ENCODE measurements at places on chromosomes 1 and 21.
A peak's percentile ranks its signal among the peaks of the same experiment; 100 is the strongest.

DNA sequence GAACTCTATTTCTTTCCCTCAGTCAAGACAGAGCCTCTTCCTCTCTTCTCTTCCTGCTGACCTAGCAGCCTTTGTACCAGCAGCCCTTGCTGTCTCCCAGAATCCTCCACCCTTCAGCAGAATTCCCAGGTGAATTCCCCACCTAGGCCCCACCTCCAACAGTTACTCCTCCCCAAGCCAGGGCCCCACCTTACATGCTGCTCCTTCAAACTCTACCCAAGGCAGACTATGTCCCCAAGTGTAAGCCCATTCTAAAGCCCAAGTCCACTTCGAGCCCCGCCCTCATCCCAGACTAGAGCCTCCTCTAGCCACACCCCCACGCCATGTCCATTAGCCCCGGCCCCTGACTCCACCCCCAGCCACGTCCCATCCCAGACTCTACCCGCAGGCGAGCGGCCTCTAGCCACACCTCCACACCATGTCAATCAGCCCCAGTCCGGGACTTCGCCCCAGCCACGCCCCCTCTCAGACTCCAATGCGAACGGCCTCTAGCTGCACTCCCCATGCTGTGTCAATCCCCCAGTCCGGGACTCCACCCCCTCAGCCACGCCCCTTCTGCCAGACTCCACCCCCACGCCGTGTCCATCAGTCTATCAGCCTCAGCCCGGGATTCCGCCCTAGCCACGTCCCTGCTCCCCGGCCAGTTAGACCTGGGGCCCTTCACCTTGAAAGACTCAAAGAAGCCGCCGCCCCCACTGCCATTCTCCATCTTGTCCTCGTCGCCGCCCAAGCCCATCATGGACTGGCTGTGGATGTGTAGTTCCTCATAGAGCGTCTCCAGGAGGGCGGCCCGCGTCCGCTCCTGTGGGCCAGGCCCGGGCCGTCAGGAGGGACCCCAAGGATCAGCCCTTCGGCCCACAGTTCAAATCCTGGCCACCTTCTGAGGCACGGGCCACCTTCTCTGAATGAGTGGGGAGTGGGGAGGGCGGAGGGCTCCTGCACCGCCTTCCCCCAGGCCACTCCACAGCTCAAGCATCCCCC lies 61.3 kb downstream of the RAP1GAP start:
- DNase-seq = peak; percentile 35

- no peak for DNase-seq
Observed at GRCh38 chr21:35010447-35010846, 38.7 kb downstream of the RUNX1 start.

- no peak for DNase-seq
Observed at GRCh38 chr1:209355415-209355814, 228.1 kb upstream of the CAMK1G start.

DNA sequence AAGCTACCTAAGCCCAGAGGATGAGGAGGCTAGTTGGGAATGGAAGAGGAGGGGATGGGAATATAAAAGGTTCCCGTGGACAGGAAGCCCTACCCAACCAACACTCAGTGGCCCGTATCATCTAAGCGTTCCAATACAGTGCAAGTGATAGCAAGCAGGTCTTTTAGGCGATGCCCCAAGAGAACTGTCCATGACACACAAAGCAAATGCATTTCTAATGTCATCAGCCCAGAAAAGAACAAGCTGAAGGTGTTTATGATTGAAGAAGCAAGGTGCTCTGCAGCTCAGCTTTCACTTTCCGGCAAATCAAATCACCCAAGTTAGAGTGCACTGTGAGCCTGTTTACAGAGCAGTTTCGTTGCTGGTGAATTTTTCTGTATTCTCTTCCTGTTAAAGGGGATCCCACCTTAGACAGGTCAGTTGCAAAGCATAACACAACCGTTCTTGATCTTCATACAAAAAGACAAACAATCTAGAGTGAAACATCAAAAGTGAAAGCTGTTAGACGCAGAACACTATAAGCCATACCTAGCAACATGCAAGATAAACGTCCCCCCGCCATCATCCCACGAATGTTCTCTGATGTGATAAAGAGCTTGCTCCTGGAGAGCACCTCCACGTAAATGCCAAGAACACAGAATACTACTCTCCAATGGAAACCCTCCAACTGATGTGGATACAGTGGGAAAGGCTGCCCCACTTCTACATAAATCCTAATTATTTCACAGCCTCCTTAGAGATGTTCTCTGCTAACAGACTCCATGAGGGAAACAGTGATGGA lies 54.0 kb downstream of the PGBD5 start:
- DNase-seq = no peak

GRCh38 chr1:53071915-53072314 lies 9.9 kb downstream of the PODN start:
- no peak for DNase-seq

DNA sequence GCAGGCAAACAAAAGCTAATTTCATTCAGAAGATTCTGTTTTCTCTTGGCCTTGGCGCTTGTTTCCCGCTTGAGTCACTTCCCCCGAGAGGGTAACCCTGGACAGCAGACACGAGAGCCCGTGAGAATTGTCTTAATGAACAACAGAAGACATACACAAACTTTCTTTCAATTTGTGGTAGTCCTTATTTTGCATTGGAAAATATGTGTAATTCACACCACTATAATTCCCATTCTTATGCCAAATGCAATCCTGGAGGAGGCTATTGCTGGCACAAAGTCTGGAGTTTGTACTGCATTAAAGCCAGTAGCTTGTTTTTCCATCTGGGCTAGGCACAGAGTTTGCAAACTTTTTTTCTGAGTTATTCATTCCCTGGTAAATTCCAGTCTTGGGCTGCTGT lies 109.8 kb upstream of the IVNS1ABP start:
- DNase-seq = no peak

DNA sequence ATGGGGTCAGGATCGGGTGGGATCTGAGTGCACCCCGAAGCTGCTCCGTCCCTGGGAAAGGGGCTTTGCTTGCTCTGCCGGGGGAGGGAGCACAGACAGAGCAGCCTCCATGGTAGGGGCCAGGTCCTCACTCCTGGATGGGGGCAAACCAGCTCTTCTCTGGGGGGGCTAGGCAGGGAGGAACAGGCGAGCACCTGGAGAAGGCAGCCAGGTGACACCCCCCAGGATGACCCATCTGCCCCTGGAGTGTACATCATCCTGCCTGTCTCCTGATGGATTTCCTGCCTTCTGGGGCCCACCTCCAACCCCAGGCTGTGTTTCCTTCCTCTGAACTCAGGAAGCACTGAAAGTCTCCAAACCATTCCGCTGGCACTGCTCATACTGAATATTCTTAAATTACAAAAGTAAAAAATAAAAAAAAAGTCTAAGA lies 248.0 kb downstream of the RHOU start:
- no peak for DNase-seq

DNA sequence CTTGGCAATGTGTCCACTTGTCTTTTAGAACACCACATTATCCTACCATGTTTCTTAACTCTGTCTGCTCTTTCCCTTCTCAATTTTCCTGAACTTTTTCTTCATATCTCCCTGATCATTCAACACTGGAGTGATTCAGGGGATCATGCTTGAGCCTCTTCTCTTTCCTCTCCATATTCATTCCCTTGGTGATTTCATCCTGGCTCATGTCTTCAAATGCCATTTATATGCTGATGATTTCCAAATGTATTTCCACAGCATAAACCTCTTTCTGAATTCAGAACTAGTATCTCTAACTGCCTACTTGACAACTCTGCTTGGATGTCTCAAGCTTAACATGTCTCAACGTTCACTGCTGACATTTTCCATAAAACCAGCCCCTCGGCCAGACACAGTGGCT lies 8.5 kb upstream of the IVL start:
- no peak for DNase-seq

- DNase-seq = peak; percentile 38
Observed at GRCh38 chr1:46613661-46614603, 2.7 kb downstream of the MOB3C start.

DNA sequence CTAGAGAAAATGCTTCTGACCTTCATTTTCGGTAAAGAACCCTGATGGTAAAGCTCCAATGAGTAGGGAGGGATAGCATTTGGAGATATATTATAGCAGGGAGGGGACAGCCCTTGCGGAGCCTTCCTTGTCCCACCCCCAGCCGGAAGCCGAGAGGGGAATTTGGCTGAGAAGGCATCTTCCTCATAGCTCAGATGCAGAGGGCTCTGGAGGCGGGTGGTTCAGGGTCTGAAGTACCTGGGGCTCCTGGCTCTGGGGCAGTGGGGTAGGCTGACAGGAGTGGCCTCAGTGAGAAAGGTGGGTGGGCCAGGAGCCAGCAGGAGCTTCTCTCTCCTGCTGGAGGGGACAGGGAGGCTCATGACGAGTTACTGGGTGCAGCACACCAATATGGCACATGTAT lies 88.0 kb upstream of the IFFO2 start:
- DNase-seq = no peak

- DNase-seq = no peak
Observed at GRCh38 chr1:40751802-40752201, 31.8 kb upstream of the KCNQ4 start.

DNA sequence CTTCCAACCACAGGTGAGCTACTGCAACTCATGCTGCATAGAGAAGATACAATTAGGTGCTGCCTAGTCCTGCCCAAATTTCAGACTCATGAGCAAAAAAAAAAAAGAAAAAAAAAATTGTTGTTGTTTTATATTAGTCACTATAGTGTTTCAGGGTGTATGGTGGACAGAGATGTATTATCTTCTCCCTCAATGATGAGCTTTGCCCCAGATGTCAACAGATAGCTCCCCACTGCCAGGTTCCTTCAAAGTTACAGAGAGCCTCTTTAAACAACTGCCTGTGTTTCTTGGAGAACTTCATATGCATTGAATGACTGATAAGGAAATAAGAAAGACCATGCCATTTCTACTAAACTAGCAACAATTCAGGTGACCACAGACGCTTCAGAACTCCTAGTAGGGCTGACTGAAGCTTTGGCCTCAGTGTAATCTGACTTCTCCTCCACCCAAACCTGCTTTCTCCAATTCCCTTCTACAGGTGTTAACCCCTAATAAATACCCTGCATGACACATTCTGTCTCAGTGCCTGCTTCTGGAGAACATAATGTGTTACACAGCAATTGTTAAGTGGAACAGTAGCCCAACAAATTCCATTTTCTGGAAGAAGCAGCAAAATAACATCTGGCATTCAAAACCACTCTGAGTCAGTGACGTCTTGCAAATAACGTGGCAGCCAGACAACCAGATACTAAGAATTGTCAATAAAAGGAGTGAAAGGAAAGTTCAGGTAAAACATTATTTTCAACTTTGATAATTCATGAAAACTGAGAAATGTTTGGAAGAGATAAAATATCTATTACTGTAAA lies 147.7 kb downstream of the CDC42BPA start:
- DNase-seq = no peak

DNA sequence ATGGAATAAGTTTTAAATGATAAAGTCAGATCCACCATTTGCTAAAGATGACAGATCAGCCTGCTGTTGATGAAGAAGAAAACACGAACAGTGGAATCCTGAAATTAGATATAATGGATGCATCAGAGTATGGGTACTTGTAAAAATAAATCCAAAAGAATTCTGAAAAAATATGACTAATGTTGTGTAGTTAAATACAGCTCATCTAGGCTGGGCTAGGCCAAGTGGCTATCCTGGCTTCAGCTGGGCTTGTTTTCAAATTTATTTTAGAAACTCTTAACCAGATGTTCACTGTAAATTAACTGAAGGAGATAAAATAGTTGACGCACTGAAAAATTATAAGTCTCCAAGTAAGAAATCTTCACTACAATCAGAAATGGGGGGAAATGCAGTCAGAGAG lies 7.4 kb upstream of the RGS2 start:
- DNase-seq = no peak

DNA sequence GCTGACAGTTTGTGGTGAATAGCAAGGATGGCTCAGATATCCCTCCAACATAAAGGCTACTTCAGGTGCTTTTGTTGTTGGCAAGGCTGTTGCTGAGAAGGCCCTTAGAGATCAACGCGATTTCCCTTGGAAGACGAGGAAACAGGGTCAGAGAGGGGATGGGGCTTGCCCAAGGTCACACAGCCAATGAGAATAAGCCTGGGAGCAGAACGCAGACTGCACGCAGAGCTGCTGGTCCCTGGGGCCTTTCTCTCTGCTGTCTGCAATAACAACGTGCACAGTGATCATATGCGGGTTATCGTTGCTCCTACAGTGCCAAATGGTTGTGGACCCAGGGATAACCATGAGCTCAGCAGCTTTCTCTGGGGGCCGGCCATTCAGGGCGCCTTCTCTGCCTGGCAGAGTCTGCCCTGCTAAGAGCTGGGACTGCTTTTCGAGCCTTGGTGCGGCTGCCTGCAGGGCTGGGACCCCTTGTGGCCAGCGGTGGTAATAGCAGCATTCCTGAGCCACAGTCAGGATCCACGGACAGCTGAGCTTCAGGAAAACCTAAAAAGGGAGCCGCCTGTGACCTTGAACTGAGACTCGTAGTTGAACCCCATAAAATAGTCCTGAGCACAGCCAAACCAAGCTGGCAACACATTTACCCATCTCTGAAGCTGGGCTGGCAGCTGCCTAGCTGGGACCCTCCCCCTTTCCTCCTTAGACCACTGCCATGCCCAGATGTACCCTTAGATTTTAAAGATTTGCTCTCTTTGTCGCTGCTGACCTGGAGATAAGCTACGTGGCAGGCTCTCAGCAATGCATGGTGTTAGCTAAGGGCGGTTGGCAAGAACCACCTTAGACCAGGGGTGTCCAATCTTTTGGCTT lies 39.8 kb downstream of the HTR6 start:
- DNase-seq = peak; percentile 67

DNA sequence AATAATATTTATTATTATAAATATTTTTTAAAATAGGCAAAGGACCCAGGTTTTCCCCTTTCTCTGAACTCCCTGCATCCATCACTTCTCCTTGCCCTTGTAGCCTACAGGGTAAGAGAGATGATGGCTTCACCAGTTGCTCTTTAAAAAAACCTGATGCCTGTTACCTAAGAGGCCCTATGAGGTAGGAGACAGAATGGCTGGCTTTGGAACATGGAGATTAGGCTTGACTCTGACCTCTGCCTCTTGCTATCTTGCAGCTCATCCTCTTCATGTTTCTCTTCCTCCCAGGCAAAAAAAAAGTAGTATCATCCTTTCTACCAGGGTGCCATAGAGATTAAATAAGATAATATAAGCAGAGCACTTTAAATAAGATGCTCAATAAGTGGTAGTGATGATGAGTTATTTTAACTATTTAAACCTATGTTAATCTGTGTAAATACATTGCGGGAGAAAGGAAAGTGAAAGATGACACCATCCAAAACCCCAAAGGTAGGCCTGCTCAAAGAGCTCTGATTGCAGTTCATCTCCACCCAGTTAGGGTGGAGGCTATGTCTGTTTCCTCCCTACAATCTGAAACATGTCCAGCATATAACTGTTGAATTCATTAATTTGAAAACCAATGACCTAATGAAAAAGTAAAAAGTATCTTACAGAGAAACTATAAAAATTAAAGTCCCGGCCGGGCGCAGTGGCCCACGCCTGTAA lies 51.8 kb downstream of the RGS2 start:
- no peak for DNase-seq

Measured in CD4-positive, alpha-beta T cell treated with Interleukin-17A for 1 hour (primary cell).